HAP-1 (cell line): ENCODE measurements at places on chromosomes 2 and 18.

DNA sequence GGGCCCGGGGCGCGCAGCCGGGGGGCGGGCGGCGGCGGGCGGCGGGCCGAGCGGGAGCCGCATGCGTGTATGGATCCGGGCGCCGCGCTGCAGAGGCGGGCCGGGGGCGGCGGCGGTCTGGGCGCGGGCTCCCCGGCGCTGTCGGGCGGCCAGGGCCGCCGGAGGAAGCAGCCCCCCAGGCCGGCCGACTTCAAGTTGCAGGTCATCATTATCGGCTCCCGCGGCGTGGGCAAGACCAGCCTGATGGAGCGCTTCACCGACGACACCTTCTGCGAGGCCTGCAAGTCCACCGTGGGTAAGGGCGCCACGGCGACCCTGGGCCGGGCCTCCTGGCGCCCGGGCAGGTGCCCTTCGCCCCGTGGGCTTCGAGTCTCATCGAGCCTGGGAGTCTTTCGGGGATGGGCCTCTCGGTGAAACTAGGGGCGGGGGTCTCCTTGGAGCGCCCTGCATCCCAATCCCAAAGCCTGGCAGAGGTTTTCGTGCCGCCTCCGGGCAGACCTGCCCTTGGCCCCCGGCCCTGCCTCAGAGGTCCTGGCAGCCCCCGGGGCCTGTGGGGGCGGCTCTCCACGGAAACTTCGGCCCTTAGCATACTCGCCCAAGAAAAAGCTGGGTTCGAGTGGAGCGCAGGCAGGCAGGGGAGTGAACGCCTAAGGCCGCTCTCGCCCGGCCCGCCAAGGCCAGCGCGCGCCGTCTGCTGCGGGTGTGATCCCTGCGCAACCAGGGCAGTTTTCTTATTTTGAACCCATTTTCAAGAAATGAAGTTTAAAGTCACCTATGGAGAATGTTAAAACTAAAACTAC is 622 bp downstream of the RAB12 start:
- peak; percentile 27 for DNase-seq

GRCh38 chr2:236610991-236611821 is 41.6 kb downstream of the ACKR3 start:
- DNase-seq, result no peak

GRCh38 chr2:70124983-70125480 is 37.8 kb downstream of the PCBP1 start:
- DNase-seq, result peak; percentile 90

DNA sequence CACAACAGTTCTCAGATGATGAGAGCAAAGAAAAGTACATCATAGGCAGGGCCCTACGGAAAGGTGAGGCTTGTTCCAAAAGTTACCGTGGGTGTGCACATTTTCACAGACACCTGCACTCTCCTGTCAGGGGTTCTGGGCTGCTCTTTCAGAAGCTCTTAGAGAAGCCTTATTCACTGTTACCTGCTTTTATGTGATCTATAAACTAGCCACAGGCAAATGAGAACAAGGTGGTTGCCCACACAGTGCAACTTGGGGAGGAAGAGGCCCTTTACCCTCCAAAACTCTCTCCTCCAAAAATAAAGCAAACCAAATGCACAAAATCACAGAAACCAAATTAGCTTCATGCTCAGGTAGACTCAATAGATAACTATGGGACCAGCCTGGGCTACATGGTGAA is 11.1 kb upstream of the CUL3 start:
- no peak for DNase-seq

GRCh38 chr2:209872675-209873074 is 101.0 kb downstream of the UNC80 start:
- peak; percentile 79 for DNase-seq

- no peak for DNase-seq
These were observed 114.4 kb upstream of the DTNA start for GRCh38 chr18:34595690-34596089.
